ENCODE measurements at places on chromosomes 2 and 18.

DNA sequence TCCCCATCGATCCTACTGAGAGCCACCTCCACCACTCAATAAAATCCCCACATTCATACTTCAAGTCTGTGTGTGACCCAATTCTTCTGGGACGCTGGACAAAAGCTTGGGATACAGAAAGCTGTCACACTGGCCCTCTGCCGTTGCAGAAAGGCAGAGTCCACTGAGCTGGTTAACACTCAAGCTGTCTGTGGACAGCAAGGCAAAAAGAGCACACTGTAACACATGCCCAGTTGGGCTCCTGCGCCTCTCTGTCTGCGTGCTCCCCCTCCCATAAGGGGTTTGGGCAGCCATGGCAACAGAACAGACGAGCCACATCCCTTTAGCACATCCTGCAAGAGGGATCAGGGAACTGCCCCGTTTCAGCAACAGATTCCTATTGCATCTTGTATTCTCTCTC, 106.9 kb upstream of the RGPD4 start:
- no peak for DNase-seq

- DNase-seq = no peak
These were observed 79.2 kb upstream of the MGAT5 start for GRCh38 chr2:134174711-134175110.

GRCh38 chr2:113842919-113843736, 46.8 kb upstream of the ACTR3 start:
- DNase-seq = no peak

GRCh38 chr2:226403369-226403768, 396.3 kb downstream of the IRS1 start:
- no peak for DNase-seq

DNA sequence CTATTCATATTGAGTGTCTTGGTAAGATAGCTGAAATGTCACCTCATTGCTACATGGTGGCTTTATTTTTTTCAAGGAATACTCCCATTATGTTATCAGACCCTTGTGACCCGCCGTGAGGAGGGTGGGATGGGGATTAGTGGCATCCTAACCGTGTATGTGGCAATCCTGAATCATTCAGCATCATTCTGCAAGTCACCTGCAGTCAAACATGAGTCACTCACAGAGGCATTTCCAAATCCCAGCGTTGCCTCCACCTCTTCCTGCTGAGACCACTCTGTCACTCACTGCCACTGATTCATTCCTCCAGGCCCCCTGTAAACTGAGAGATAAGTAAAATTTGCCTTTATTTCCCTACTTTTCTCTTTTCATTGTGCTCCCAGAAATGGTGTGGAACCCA, 307.4 kb upstream of the KLHL29 start:
- no peak for DNase-seq

DNA sequence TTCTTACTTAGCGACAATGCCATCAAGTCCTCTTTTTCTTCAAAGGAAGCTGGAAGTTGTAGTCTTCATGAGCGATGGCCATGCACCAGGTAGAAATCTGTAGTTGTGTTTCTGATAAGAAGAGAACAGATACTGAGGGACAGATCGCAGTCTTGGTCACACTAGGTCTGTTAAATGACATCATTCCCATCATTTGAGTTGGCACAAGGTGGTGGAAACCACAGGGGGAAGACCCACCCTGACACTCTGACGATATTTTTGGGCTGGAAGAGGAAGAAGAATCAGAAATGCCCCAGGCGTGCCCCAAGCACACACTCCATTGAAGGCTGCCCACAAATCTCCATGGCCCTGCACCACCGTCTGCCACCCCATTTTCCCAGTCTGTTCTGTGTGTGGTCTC, 89.0 kb upstream of the BOD1L2 start:
- DNase-seq = no peak

DNA sequence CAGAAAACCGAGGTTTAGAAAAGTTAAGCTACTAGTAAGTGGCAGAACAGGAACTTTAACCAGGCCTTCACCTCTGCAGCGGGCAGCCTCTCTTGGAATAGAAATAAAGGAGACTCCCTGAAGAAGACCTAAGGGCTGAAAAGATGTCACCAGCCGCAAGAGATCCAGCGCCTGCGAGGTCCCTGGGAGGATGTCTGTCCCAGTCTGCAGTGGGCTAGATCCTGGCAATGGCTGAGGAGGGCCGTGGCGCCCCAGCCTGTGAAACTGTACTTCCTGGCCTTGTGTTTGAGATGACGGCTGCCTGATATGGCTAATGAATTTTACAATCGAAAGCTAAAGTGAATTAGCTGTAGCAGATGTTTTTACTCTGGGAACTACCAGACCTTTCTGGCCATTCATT, 300.6 kb upstream of the SALL3 start:
- no peak for DNase-seq

- DNase-seq = no peak
These were observed 82.9 kb downstream of the FSIP2 start for GRCh38 chr2:185821467-185821866.

DNA sequence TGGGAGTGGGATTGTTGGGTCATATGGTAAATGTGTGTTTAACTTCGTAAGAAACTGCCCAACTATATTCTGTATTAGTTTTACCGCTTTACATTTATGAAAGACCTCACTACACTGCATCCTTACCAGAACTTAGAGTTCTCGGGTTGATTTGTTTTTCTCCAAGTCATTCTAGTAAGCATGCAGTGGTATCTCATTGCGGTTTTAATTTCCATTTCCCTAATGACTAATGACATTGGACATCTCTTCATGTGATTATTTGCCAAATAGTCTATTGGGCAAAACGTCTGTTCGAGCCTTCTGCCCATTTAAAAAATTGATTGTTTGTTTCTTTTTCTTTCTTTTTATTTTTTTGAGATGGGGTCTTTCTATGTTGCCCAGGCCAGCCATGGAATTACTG, 6.8 kb downstream of the FBLN7 start:
- no peak for DNase-seq

- no peak for DNase-seq
These were observed 226.7 kb downstream of the ARHGAP15 start for GRCh38 chr2:143355870-143356269.

DNA sequence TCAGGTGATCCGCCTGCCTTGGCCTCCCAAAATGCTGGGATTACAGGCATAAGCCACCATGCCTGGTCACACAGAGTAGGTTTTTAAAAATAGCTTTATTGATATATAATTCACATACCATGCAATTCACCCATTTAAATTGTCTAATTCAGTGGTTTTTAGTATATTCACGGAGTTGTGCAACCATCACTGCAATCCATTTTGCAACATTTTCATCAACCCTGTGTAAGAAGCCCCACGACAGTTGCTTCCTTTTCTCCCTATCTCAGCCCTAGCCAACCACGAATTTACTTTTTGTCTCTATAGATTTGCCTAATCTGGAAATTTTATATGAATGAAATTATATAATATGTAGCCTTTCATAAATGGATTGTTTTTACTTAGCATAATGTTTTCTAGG, 266.4 kb downstream of the NAPG start:
- no peak for DNase-seq

GRCh38 chr2:191167766-191168165, 17.0 kb upstream of the STAT4 start:
- DNase-seq = no peak

- no peak for DNase-seq
These were observed 21.5 kb downstream of the CHCHD5 start for GRCh38 chr2:112605926-112606325.

DNA sequence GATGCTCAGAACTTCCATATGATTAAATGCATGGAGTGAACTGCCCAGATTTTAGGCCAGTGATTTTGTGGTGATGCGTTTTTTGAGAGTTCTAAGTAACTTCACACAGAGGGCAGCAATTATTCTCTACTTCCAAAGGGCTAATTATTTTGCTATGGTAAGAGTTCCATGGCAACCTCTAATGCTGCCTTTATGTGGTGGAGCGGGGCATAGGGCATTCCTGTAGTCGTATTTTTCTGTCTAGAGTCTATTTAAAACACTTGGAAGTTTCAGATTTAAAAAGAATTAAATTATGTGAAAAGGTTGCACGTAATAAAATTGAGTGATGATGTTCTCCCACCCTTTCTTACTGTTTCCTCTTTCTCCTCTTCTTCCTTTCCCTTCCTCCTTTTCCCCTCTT, 63.9 kb upstream of the EML6 start:
- no peak for DNase-seq

DNA sequence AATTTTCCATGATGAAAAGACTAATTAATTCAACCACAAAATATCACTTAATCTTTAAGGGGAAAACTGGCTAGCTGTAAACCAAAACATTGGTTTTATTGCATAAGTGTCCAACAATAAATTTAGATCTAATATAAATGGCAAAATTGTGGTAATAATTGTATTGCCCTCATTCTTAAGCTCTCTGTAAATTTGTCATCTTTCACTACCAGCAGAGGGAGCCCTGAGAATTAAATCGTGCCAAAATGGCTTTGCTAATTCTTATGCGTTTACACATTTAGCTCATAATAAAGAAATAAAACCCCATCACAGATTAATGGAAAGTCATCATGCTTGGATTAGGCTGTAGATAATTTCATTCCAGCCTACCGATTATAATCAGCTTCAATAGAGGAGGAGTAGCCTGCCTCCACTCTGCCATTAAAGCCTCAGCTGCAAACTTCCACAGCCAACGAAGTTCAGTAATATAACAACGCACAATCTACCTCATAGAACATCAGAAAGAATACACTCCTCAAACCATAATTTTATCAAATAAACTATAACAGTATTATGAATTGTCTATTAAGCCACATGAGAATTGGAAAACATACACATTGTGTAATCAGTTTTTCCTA, 70.0 kb upstream of the ATP5MC3 start:
- DNase-seq = no peak

DNA sequence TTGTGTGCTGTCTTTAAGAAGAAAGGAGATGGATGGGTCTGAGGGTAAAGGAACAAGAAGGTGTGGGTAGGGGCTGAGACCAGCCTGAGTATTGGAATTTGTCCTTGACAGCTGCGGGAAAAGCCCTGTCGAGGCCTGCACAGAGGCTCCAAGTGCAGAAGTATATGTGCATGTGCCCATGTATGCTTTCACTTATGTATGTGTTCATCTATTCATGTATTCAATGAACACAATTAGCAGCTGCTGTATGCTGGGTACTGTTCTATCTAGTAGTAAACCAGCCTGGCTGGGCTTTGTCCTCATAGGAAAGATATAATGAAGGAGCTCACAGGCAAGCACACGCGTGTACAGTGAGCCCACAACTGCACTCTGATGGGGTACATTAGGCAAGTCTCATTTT, 181.4 kb downstream of the CALCRL start:
- DNase-seq = no peak

- DNase-seq = no peak
These were observed 99.1 kb upstream of the UGP2 start for GRCh38 chr2:63742580-63742976.

DNA sequence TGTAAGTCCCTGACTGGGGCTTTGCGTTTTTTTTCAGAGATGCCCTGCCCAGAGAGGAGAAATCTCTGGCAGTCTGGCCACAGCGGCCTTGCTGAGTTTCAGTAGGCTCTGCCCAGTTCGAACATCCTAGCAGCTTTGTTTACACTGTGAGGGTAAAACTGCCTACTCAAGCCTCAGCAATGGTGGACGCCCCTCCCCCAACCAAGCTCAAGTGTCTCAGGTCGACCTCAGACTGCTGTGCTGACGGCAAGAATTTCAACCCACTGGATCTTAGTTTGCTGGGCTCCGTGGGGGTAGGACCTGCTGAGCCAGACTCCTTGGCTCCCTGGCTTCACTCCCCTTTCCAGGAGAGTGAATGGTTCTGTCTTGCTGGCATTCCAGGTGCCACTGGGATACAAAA, 31.7 kb downstream of the L3MBTL4 start:
- DNase-seq = no peak

- no peak for DNase-seq
These were observed 153.6 kb upstream of the EPAS1 start for GRCh38 chr2:46143429-46144132.

Data from activated T-helper 9 cell treated with anti-CD3 and anti-CD28 coated beads, Interleukin-2, amount 50 U/mL, for 16 hours (primary cell).